Right atrium auricular region (tissue), 2 donors: ENCODE measurements at places on chromosomes 12 and 14. TPM values are rescaled to one million over a fixed set of nuclear protein-coding genes. Genes with fewer than 3 reads are reported as not detected.

Gene FITM1
- total RNA-seq, result 74.3 TPM

Gene USP44
- 1.4 TPM for total RNA-seq

Gene MIP
- not detected for total RNA-seq

GRCh38 chr14:77883847-77884238 lies 83.9 kb downstream of the ADCK1 start:
- DNase-seq, result no peak
- H3K36me3 ChIP-seq, result no peaks in the 10 kb centered on the region
- H3K27me3 ChIP-seq, result no peaks in the 10 kb centered on the region
- no peak overlapping the region for H3K4me3 ChIP-seq
- H3K4me1 ChIP-seq, result no peaks in the 10 kb centered on the region

GRCh38 chr12:127260531-127260930 lies 1006.4 kb upstream of the TMEM132C start:
- H3K4me3 ChIP-seq, result no peak overlapping the region
- no peak overlapping the region for H3K27ac ChIP-seq

DNA sequence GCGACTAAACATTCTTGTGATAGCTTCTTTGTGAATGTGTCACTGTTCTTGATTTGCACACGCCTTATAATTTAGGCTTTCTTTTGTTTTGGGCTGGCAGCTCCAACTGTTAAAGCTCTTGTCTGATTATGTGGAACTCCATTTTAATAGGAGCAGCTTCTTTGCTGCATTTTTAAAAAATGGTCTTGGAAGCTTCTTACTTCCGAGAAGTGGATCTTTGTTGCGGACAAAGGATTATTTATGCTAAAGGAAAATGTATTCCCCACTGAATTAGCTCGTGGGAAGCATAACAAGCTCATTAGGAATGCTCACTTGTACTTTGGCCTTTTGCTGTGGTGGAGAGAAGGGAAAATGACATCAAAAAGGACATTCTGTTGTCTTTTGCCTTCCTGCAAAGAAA lies 20.0 kb downstream of the GAS2L3 start:
- peaks cover 6% of the 10 kb centered on the region for H3K4me1 ChIP-seq
- H3K36me3 ChIP-seq, result no peaks in the 10 kb centered on the region
- H3K4me3 ChIP-seq, result no peak overlapping the region
- H3K27ac ChIP-seq, result no peak overlapping the region

DNA sequence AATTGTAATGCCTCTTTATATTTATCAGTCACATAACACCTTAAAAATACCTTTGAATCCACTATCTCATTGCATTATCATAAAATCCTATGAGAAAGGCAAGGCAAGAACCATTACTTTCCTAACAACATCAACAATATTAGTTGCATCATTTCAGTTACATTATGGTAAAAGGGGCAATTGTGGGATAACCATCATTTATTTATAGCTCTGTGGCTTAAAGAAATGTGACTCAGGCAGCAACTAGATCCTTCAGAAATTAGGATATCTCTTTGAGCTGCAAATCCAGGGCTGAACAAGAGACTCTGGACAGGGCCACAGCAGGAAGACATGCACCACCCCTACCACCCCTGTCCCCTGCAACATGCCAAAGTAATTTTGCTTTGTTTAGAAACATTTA lies 36.4 kb downstream of the EPS8 start:
- H3K36me3 ChIP-seq, result no peaks in the 10 kb centered on the region
- H3K27ac ChIP-seq, result no peak overlapping the region
- H3K27me3 ChIP-seq, result no peaks in the 10 kb centered on the region
- DNase-seq, result no peak

DNA sequence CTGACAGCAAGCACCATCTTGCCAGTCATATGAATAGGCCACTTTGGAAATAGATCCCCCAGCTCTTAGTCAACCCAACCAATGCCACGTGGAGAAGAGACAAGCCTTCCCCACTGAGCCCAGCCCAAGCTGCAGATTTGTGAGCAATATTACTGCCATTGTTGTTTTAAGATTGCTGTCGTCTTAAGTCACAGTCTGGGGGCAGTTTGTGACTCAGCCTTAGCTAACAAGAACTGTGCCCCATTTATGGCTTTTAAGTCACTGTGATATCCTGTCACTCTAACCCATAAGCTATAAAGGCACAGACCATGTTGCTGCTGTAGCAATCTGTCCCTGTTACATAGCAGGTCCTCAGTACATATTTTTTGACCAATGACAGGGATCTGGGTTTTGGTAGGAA lies 464.2 kb downstream of the MED13L start:
- H3K4me3 ChIP-seq, result no peak overlapping the region
- no peaks in the 10 kb centered on the region for H3K27me3 ChIP-seq
- no peak overlapping the region for H3K27ac ChIP-seq
- H3K36me3 ChIP-seq, result no peaks in the 10 kb centered on the region
- no peaks in the 10 kb centered on the region for H3K4me1 ChIP-seq

- H3K27me3 ChIP-seq, result no peaks in the 10 kb centered on the region
- H3K36me3 ChIP-seq, result no peaks in the 10 kb centered on the region
- H3K4me3 ChIP-seq, result no peak overlapping the region
- no peak overlapping the region for H3K27ac ChIP-seq
Observed at GRCh38 chr14:47966076-47966810, 290.8 kb upstream of the MDGA2 start.

DNA sequence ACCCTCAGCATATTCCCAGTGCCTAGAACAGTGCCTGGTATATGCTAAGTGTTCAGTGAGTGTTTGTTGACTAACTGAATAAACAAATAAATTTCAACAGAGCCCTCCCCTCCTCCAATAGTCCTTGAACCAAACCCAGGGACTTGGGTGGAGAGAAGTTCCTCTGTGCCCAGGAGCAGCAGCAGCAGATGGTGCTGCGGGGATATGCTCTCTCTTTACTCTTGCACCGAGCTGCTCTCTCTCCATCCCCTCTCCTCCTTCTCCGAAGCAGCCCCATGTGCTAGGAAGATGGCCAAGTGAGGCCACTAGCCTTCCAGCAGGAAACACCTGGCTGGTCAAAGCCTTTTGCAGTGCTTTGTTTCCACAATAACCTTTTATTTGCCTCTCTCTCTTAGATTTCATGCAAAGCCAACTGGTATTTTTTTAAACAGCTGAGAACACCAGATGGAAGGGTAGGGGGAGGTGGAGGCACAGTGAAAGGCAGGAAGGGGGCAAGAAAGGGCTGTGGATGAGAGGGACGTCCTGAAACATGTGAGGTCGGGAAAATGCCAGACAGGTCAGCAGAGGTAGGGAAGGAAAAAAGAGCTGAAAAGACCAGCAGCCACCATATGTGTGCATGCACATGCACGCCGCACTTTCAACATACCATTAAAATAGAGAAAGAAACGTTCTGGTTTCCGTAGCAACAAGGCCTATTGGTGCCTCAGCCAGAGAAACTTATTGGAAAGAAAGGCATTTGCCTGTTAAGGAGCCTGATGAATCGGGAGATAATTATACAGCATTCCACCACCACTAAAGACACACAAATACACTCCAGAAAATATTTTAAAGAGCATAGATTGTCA lies 78.9 kb downstream of the EMP1 start:
- H3K36me3 ChIP-seq, result no peaks in the 10 kb centered on the region
- no peak overlapping the region for H3K4me3 ChIP-seq
- peaks cover 10% of the 10 kb centered on the region for H3K4me1 ChIP-seq
- no peaks in the 10 kb centered on the region for H3K27me3 ChIP-seq
- no peak for DNase-seq
- no peak overlapping the region for H3K27ac ChIP-seq

DNA sequence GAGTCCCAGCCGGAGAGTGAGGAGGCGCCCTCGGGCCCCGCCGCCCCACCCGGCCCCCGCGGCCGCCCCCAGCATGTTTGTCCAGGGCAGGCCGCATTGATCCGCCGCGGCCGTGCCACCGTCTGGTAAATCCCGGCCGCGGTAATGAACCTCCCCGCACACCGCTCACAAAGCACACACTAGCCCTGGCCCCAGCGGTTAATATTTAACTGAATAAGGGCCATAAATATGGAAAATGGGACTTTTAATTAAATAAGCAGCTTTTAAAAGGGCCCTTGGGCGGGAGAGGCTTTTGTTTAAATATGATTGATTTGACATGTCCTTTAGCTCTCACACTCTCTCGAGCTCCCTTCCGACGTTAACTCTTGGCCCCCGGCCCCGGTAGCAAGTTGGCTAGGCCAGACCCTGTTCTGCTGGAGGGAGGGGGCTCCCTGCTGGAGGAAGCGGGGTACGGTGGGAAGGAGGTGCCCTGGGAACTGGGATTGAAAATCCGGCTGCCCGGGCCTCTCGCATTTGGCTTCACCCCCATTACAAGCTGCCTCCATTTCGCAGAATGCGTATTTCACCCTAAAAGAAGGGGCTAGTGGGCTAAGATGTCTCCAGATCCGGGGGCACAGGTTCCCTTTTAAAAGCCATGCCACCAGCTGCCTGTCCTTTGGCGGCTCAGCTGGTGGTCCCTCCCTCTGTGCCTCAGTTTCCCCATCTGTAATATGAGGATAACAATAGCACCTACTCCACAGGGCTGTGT lies 199.8 kb downstream of the RBM19 start:
- no peak overlapping the region for H3K4me3 ChIP-seq
- no peaks in the 10 kb centered on the region for H3K4me1 ChIP-seq
- no peak for DNase-seq
- H3K36me3 ChIP-seq, result no peaks in the 10 kb centered on the region
- H3K27me3 ChIP-seq, result no peaks in the 10 kb centered on the region
- H3K27ac ChIP-seq, result no peak overlapping the region

DNA sequence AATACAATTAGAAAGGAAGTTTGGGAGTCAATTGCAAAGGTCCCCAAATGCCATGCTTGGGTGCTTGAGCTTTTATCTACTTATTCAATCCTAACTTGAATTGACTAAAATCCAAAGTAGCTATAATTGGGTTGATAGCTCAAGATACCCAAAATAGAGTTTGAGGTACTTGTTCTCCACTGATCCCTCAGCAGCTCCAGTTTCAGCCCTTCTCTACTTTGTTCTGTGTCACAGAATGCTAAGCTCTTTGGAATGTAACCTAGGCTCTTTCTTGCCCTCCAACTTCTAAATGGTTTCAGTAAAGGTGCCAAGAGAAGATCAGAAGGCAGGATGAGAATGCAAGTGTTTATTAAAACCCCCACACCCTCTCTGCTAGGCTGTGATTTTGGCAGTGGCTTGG lies 251.4 kb upstream of the CLEC14A start:
- H3K4me1 ChIP-seq, result no peaks in the 10 kb centered on the region
- DNase-seq, result no peak
- H3K4me3 ChIP-seq, result no peak overlapping the region
- no peaks in the 10 kb centered on the region for H3K27me3 ChIP-seq

DNA sequence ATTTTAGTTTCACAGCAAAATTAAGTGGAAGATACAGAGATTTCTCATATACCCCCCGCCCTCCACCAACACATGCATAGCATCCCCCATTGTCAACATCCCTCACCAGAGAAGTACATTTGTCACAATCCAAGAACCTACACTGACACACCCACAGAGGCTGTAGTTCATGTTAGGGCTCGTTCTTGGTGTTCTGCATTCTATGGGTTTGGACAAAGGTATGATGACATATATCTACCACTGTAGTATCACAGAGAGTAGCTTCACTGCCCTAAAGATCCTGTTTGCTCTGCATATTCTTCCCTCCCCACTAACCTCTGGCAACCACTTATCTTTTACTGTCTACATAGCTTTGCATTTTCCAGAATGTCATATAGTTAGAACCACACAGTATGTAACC lies 444.6 kb upstream of the DCN start:
- no peak for DNase-seq
- no peaks in the 10 kb centered on the region for H3K4me1 ChIP-seq
- no peak overlapping the region for H3K4me3 ChIP-seq
- H3K27ac ChIP-seq, result no peak overlapping the region
- no peaks in the 10 kb centered on the region for H3K27me3 ChIP-seq

DNA sequence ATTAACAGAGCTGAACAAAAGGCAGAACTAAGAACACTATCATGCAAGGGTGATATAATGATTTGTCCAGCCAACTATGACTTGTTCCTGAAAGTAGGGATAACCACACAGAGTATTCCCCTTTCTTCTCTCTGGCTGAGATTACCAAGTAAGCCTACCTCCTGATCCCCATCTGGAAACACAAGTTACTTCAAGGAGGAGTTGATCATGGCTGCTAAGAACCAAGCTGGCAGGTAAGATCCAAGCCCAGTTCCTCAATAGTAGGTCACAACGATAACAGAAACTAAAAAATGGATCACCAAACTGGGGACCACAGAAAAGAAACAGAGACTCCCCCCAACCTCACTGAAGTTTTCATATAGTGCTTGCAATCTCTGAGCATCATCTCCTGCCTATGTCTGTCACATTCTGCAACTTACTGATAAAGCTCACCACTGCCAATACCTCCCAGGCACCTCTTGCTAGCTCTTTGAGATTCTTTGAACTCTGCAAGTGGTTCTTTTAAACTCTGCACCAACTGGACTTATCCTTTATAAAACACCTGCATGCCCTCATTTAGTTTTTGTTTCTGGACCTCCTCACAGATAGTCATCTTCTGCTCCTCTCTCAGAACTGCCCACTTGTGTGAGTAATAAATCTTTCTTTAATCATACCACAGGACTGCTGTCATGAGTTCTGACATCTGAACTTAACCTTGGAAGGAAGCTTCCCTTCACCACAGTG lies 76.6 kb downstream of the LRP6 start:
- no peak overlapping the region for H3K27ac ChIP-seq
- no peak overlapping the region for H3K4me3 ChIP-seq
- no peaks in the 10 kb centered on the region for H3K36me3 ChIP-seq

DNA sequence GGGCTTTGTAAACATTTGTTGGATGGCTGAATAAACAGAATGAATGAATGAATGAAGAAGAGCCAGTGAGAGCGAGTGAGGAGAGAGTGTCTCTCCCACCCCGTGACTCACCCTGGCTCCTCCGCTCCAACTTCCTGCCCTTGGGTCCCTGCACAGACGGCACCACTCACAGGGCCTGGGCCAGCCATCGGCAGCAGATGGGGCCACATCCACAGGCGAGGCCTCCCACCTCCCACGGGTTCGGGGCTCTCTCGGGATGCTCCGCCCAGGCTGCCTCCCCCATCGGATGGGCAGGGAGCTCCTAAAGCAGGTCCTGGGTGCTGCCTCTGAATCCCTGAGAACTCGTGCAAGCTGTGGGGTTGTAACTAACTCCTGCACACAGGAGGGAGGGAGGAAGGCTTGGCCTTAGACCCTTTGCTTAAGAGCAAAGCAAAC lies 41.3 kb downstream of the CCNK start:
- DNase-seq, result no peak
- no peaks in the 10 kb centered on the region for H3K4me1 ChIP-seq
- H3K27me3 ChIP-seq, result no peaks in the 10 kb centered on the region
- H3K36me3 ChIP-seq, result no peaks in the 10 kb centered on the region

DNA sequence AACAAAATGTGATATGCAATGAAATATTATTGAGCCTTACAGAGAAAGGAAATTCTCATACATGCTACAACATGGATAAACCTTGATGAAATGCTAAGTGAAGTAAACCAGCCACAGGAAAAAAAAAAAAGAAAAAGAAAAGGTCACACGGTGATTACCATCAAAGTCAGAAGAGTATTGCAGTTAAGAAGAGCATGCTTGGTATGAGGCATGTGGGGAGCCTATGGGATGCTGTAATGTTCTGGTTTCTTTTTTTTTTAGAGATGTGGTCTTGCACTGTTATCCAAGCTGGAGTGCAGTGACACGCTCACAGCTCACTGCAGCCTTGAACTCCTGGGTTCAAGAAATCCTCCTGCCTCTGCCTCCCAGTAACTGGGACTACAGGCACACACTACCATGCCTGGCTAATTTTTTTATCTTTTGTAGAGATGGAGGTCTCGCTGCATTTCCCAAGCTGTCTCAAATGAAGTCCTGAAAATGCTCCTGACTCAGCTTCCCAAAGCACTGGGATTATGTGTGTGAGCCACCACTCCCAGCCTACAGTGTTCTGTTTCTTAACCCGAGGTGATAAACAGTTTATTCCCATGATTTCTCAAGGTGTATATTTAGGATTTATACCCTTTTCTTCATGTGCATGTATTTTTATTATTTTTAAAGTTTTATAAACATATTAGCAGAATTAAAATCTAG lies 96.2 kb downstream of the SEC23A start:
- H3K27ac ChIP-seq, result no peak overlapping the region
- no peak overlapping the region for H3K4me3 ChIP-seq
- no peaks in the 10 kb centered on the region for H3K27me3 ChIP-seq
- H3K4me1 ChIP-seq, result no peaks in the 10 kb centered on the region
